ENCODE measurements at places on chromosomes 11 and 22.

GRCh38 chr11:86153439-86153838 lies 84.6 kb upstream of the PICALM start:
- no peak for DNase-seq

DNA sequence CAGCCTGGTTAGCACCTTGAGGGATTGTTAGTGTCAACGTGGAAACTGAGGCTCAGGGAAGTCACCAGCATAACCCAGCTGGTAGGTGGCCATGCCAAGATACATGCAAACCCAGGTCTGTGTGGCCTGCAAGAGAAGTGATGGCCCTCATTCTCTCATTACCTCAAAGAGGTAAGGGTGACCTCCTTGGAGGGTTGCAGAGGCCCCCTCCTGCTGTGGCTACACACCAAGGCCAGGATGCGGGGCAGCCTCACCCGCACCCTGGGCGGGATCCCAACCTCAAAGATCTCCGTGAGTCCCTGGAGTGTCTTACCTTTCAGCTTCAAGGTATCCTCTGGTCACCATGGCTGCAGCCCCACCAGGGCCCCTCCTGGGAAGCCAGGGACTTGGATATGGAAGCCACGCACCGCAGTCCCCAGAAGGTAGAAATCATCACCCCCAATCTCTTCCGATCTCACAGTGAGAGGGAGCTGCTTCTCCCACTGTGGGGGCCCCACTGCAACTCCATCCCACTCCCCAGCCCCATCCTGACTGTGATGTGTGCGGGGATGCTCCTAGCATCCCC lies 95.4 kb downstream of the MORC2 start:
- DNase-seq = no peak

- no peak for DNase-seq
Measured at GRCh38 chr11:85123752-85124231, 503.4 kb downstream of the DLG2 start.

DNA sequence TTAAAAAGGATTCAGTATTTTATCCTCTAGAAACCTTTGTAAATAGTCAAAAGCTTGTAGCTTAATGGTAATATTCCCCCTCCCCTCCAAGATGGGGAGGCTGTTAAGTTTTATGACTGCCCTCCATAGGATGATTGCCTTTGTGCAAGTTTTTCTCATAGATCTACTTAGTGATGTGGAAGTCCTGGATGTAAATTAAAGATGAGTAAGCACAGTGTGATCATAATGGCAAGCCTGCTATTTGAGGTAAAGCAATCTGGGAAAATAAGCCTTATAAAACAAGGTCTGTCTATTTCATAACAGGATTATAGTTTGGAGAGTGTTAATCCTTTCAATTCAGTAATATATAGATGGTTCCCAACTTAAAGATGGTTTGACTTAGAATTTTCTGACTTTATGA lies 216.3 kb downstream of the DDX10 start:
- DNase-seq = no peak

GRCh38 chr11:124832571-124832970 lies 32.4 kb upstream of the MSANTD2 start:
- no peak for DNase-seq

DNA sequence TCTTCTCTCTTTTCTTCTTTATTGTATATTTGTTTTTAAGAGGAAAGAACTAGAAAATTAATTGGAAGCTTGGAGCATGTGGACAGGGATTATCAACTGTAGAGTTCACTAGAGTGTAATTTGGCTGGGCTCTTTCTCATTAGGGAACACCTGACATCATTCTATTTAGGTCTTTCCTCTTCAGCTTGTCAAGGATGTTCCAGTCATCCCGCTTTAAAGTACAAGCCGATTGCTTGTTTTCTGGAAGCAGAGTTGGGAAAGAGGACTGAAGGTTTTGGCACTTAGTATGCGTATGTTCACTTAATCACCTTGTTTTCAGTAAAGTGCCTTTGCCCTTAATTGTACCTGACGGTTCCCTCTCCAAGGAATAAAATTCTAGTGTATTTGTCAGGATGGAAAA lies 111.6 kb downstream of the WNT11 start:
- no peak for DNase-seq

GRCh38 chr11:82775736-82776346 lies 42.2 kb upstream of the FAM181B start:
- DNase-seq = peak; percentile 11

GRCh38 chr11:7967097-7967496 lies 1.9 kb upstream of the NLRP10 start:
- no peak for DNase-seq

DNA sequence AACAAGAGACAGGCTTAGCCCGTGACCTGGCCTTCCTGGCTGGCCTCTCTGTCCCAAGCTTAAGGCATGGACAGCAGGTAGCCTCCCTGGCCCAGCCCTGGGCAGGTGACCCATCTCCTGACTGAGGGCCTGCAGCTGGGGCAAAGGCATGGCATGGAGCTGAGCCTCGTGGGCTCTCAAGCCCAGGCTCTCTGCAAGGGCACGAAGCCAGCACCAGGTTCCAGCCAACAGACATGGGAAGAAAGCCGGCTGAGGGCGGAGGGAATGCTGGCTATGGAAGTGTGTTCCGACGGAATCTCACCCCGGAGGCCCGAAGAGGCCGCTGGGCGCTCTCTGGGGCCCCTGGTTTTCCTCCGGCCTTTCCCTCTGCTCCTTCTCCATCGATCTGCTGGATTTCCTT lies 12.9 kb downstream of the DNAL4 start:
- no peak for DNase-seq

DNA sequence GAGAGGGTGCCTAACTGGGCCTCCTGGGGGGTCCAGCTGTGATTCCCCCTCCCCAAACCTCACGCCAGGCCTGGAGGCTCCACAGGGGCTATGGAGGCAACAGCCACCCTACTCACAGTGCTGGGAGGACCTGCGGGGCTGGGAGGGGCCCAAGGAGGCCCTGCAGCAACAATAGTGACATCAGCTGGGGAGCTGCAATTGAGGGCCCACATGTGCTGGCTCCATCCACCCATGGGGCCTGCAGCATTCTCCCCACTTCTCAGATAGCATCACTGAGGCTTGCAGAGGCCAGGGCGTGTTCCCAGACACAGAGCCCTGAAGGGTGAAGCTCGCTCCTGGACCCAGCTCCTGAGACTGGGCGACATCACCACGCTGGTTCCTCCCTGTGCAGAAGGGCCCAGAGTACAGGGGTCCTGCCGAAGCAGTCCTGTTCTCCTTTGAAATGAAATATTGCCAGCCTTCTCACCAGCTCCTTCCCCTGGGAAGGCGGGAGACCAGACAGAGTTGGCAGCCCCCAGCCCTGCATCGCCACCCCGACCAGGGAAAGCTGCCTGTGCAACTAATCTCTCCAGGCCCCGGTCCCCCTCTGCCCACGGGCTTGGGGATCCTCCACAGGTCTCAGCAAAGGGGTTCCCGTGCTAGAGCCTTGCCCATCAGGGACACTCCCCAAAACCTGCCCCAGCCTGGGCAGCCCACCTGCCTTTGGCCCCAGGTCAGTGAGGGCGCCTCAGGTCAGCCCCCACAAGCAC lies 8.9 kb upstream of the TBX1 start:
- DNase-seq = no peak

- DNase-seq = no peak
Measured at GRCh38 chr11:2804701-2805387, 80.7 kb downstream of the CDKN1C start.

DNA sequence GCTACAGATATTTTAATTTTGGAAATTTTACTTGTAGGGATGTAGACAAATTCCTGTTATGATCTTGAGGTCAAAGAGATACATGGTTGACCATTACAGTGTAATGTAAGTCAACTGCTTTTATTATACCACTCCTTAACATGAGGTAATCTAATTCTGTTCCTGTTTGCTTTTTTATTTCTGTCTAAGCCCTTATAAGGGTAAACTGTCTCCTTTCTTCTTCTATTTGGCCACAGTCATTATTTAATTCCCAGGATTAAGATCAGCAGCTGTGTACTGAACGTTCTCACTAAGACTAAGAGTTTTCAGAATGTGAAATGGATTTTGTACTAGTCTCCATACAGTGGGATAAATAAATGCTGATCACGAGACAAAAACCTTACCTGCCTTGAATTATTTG lies 32.8 kb downstream of the C2CD3 start:
- no peak for DNase-seq

- no peak for DNase-seq
Measured at GRCh38 chr22:42919199-42919598, 62.1 kb upstream of the ARFGAP3 start.

DNA sequence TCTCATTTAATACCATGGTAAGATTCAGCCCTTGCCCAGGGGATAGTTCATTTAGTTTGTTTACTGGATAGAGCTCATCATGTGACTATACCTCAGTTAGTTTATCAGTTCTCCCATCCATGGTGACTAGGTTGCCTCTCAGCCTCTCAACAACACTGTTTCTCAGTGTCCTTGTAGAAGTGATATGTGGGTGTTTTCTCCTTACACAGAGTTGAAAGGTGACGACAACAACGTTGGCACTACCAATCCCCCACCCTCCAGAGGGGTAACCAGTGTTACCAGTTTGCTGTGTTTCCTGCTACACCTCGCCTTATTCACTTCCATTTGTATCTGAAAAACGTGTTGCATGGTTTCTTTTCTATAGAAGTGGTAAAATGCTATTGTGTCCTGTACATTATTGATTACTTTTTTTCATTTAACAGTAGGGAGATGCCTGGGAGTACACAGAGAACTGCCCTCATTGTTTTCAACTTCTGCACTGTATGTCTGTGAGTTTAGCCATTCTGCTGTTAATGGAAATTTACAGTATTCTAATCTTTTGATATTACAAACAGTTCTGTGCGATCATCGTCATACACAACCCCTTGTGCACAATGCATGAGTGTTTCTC lies 11.6 kb downstream of the NEAT1 start:
- peak; percentile 90 for DNase-seq

DNA sequence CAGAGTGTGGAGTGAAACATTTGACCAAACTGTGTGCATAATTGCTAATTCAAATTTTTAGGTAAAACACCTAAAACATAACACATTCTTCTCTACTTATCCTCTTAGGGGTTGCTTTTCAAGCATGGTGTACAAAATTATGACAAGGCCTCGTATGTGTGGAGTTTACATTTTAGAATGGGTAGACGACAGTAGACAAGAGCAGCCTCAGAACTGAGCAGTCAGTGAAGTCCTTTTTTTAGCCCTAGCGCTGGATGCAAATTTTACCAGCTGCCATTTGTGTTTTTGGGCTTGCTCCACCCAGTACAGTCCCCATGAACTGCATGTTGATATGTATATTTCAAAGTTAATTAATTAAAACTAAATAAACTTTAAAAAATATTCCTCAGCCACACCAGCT lies 64.7 kb upstream of the TOP3B start:
- DNase-seq = no peak
